ENCODE measurements at places on chromosomes 7 and 10.

- DNase-seq = no peak
These were observed 17.2 kb upstream of the MYH16 start for GRCh38 chr7:99255463-99255862.

- no peak for DNase-seq
These were observed 95.3 kb upstream of the DNAJB12 start for GRCh38 chr10:72449941-72450441.

DNA sequence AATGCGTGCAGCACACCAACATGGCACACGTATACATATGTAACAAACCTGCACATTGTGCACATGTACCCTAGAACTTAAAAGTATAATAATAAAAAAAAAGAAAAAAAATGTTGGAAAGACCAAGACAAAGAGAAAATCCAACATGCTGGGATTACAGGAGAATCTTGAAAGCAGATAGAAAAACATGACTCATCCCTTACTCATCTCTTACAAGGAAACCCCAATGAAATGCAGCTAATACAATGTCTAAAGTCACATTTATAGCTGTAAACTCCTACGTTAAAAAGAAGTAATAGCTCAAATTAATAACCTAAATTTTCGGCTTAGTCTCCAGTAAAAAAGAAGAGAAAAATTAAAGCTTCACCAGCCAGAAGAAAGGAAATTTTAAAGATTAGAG, 47.5 kb upstream of the DGKB start:
- no peak for DNase-seq

DNA sequence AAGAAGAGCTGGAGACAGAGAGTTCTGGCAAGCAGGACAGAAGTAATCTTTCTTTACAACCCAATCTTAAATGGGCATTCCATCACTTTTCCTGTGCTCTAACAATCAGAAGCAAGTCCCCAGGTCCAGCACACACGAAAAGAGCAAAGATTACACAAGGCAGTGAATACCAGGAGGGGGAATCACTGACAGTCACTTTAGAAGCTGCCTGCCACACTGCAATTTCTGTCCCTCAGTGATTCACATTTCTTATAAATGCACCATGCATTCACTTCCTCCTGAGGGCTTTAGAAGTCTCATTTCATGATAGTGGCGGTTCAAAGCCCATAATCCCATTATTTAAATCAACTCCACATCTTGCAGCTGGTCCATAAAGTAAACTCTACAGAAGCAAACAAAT, 362.5 kb downstream of the POM121L12 start:
- no peak for DNase-seq

GRCh38 chr7:116986611-116987565, 33.6 kb downstream of the ST7 start:
- DNase-seq = no peak

DNA sequence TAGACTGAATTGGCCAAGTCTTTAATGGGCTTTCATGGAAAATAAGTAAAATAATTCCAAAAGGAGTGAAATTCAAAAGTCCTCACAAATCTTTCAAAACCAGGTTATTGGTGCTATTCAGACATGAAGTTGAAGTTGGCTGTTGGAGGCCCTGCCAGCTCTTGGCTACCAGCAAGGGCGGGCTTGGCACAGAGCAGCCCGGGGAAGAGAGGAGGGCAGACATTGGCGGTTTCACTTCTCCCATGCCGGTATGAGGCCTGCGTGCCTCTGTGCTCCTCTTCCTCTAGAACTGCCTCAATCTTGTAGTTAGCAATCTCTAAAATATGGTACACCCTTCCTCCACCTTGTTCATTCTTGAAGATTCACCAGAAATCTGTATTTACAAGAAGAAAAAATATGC, 16.4 kb upstream of the NPS start:
- DNase-seq = no peak

- DNase-seq = no peak
These were observed 20.9 kb downstream of the RBM33 start for GRCh38 chr7:155665079-155665956.
